CD4-positive, alpha-beta T cell treated with Interleukin-4 for 4 hours (primary cell): ENCODE measurements at places on chromosomes 7 and 10.

DNA sequence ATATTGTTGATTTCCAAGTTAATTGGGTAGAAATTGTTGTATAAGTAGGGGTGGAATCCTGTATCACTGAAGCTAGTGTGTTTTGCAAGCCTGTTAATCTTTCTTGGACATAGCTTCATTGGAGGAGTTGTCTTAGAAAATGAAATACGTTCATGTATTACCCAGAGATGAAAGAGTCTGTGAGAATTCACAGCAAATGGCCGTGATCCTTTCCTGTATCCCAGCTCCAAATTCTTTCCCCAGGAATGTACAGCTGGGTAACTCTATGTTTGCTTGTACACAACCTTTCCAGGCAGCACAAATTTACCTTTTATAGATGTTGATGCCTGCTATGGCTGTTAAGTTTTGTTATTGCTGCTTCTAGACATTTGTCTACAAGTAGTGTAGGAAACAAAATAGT, 18.7 kb downstream of the MYPN start:
- no peak for DNase-seq

DNA sequence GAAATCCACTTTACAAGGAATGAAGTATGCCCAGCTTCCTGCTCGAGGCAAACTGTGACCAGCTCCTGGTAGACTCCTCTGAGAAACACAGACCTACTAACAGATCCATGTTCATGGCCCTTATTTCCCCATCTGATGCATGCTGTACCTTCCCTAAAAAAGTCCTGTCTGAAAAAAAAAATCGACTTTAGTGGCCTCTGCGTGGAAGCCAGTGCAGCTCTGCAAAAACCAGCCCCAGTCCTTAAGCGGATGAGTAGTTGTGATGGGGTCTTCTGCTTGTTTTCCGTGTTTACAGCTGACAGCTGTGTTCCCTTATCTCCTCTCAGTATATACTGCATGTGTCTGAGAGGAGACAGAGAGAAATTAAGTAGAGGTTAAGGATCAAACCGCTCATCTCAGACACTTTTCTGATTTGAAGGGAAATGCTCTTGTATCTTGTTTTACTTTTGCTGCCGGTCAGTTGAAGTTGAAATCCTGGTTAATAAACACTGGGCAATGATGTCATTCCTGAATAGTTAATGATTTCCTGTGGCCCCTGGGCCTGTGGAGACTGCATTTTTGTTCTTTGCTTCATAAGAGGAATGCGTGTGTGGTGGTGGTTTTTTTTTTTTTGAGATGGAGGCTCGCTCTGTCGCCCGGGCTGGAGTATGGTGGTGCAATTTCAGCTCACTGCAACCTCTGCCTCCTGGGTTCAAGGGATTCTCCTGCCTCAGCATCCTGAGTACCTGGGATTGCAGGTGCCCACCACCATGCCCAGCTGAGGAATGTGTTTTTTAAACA, 67.6 kb downstream of the DOCK1 start:
- DNase-seq: no peak

DNA sequence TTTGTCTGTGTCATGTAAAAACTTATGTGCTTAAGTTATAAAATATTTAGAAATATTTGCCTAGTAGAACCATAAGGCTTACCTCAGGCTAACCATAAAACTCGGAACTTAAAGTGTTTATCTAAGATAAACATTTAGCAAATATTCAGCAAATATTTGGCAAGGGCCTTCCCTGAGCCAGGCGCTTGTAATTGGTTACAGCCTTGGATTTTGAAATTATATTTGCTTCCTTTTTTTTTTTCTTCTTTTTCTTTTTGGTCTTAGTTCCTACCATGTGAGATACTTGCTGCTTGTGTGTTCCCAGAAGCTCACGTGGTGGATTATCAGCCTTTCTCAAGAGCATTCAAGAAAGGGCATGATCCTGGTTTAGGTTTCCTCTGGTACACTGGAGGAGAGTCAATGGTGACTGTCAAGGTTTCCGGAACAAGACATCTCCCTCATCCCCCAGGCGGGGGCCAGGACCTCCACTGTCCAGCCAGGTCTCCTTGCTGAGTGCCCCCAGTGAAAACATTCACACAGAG, 5.2 kb upstream of the BRI3 start:
- no peak for DNase-seq

- no peak for DNase-seq
Measured at GRCh38 chr7:74007242-74007567, 20.8 kb upstream of the ELN start.

- no peak for DNase-seq
Measured at GRCh38 chr7:42735081-42735480, 176.8 kb downstream of the C7orf25 start.

DNA sequence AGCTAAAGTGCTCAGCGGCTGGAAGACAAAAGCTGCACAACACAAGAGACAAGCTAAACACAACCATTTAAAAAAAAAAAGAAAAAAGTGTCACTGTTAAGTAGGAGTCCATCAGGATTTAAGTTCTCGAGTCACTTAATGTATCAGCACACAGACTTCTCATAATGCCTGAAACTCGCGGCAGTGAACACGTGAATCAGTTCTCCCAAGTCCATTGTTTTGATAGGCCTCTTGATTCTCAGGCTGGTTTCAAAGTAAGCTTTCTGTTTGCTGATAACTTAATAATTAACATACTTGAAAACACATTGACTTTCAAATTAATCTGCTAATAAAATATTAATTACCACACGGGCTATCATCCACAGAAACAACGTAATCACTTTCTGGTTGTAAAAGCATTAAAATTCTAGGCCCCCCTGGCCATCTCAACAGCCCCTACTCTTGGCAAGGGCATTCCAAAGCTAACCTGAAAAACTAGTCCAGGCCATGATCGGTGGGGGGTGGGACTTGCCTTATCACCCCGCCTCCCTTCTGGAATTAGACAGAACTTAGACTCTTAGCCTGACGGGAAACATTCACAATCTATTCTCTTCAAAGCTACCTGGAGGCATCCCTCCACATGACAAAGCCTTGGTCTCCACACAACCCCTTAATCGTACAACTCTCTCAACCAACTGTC, 129.0 kb downstream of the DIP2C start:
- DNase-seq: no peak

- no peak for DNase-seq
Measured at GRCh38 chr10:119477444-119477843, 65.1 kb downstream of the RGS10 start.

DNA sequence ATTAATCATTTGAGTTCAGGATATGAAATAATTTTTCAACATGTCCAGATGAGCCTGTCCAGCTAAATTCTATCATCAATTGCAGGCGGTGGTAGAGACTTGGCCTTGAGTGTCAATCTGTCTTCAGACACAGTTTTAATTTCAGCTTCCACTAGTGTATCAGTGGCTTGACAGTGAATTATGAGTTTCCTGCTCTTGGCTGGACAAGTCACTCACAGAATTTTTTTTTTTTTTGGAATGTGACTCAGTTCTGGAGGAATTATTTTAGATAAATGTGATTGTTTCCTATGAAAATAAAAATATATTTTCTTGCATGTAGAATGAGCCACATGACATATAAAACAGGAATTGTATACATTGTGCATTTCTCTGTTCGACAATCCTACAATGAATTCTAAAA, 319.9 kb upstream of the AKR1E2 start:
- no peak for DNase-seq

- no peak for DNase-seq
Measured at GRCh38 chr7:90889210-90889609, 293.1 kb downstream of the CDK14 start.

DNA sequence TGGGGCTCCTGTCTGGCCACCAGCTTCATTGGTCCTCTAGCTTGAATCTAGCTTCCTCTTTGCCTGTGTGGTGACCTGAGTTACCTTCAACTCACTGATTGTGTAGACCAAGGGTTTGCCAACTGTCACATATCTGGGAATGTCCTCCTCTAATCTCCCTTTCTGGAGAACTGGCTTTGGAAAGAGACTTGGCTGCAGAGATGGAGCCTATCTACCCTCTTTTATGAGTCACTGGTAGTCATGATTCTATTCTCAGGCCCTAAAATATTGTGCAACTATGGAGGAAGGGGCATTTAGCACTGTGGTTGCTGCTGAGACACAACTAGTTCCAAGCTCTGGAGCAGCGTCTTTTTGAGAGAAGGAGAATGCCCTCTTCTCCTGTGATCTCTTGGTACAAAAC, 691.3 kb downstream of the KCNMA1 start:
- DNase-seq: no peak

DNA sequence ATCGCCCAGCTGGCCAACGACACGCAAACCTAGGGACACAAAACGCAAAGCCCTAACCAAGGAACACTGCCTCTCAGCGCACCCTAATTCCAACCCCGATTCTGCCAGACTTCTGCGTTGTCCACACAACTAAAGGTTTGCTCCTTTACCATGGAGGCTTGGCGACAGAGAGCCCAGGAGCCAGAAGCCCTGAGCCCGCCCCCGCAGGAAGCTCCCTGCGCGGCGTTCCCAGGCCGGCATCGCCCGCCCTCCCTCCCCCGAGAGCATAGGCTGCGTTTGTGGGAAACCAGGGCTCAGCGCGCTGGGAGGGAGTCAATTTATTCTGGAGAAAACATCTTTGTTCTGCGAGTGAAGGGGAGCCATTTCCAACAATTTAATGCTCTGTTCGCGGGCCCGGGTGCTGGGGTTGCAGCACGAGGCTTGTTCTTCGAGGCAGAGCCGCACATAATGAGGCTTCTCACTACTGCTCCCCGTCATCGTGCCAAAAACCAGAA, 103.9 kb downstream of the GRID1 start:
- no peak for DNase-seq

- DNase-seq: no peak
Measured at GRCh38 chr7:132206594-132206993, 369.7 kb downstream of the PLXNA4 start.

DNA sequence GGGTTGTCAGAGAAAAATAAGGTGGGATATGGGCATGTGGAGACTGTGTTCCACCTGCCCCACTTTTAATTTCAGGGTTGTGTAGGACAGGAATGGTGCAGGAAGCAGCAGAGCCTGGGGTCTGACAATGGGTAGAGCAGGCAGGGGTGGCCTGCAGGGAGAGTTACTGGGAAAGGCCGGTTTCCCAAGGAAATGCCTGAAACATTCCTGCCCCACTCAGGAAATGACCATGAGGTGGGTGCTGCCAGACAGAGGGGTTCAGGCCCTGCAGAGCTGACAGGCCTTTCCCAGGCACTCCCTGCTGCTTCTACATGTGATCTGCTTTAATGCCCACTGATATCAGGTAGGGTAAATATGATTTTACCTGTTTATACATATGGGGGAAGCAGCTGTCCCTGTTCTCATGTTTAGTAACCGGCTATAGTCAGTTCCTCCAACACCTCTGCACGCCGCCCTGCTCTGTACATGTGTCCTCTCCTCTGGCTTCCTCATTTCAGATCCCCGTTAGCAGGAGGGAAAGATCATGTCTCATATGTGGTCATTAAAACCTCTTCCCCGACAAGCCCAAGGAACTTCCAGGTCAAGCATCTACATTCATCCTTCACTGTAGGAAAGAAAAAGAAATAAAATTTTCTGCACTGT, 118.6 kb upstream of the PRSS58 start:
- no peak for DNase-seq

GRCh38 chr7:76206633-76207032, 4.9 kb downstream of the SRRM3 start:
- DNase-seq: no peak

- peak; percentile 15 for DNase-seq
Measured at GRCh38 chr7:115135769-115136410, 214.0 kb downstream of the MDFIC start.

GRCh38 chr7:20785157-20786048, 1.3 kb downstream of the SP8 start:
- DNase-seq: no peak

DNA sequence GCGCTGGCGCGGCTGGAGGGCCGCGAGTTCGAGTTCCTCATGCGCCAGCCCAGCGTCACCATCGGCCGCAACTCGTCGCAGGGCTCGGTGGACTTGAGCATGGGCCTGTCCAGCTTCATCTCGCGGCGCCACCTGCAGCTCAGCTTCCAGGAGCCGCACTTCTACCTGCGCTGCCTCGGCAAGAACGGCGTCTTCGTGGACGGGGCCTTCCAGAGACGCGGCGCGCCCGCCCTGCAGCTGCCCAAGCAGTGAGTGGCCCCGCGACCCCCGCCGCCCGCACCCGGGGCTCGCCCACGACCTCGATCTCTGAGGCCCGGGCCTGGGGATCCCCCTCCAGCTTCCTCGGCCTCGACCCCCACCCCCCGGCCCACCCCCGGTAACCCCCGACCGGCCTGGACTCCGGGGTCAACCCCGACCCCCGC, 537 bp downstream of the FOXK1 start:
- DNase-seq: peak; percentile 19

DNA sequence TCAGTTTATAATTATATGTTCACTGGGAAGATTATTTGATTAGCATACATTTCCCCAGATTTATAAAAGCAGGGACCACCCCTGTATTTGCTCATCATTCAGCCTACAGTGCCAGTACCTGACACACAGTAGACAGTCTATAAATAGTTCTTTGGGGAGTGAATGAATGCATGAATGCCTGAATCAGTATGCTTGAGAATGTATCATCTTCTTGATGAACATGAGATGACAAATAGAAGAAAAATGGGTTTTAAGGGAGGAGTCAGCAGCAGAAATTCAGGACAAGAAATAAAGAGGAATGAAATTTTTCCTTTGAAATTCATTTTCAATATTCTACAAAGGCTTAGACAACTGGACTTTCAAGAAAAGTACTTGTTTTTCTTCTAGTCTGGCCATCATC, 295.8 kb upstream of the LRRTM3 start:
- no peak for DNase-seq

- peak; percentile 71 for DNase-seq
Measured at GRCh38 chr7:1175967-1176851, 16.2 kb upstream of the ZFAND2A start.

GRCh38 chr7:104160375-104160774, 47.4 kb downstream of the ORC5 start:
- DNase-seq: peak; percentile 5

DNA sequence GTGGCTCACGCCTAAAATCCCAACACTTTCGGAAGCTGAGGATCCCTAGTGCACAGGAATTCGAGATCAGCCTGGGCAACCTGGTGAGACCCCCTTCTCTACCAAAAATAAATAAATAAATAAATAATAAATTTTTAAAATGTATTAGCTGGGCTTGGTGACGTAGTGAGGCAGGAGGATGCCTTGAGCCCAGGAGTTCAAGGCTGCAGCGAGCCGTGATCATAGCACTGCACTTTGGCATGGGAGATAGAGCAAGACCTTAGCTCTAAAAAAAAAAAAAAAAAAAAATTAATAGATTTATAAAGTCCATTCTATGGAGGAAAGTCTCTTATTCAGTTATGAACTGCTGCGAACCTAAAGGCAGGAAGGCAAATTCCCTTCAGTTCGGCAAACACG, 1.1 kb upstream of the PTPN12 start:
- no peak for DNase-seq

GRCh38 chr10:132677473-132678227, 108.3 kb downstream of the NKX6-2 start:
- DNase-seq: no peak

- DNase-seq: no peak
Measured at GRCh38 chr10:92366412-92367021, 75.5 kb downstream of the MARCHF5 start.
